Kidney glomerular epithelial cell (primary cell): ENCODE measurements at places on chromosomes 4 and X.

DNA sequence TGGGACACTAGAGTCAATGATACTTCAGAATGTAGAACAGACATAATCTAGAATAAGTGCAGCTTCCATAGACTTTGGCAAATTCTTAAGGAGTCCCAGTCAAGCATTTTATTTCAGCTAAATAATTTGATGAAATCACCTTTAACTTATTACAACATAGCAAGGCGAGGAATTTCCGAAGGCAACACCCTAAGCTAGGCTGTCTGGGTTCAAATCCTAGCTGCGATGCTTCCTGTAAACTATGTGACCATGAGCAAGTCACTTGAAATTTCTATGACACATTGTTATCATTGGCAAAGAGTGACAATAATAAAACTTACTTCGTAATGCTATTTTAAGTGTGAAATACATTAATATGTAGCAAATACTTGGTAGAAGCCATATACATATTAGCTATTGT is 679.1 kb downstream of the DMD start:
- no peak for DNase-seq

DNA sequence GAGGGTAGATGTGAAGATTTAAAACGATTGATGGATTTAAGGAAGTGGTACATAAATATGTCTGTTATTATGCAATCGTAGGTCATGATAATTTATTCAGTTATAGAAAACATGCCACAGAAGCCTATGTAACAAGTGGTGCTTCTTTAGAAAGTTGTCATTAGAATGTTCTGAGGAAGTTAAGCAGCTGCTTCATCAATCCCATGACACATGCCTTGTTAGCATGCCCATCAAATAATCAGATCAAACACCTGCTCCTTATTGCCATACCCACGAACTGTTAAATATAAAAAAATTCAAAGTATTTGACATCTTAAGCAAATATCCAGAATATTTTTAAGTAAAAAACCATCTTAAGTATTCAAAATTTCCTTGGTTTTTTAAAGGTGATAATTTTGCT is 76.4 kb upstream of the MYOZ2 start:
- DNase-seq: no peak

- DNase-seq: no peak
Observed at GRCh38 chr4:176964116-176964691, 171.5 kb upstream of the VEGFC start.

GRCh38 chr4:76779740-76780459 is 118.0 kb downstream of the SOWAHB start:
- DNase-seq: no peak

GRCh38 chr4:33176566-33176965 is 2456.4 kb downstream of the PCDH7 start:
- DNase-seq: no peak

- no peak for DNase-seq
Observed at GRCh38 chr4:6772223-6772928, 10.2 kb upstream of the KIAA0232 start.

DNA sequence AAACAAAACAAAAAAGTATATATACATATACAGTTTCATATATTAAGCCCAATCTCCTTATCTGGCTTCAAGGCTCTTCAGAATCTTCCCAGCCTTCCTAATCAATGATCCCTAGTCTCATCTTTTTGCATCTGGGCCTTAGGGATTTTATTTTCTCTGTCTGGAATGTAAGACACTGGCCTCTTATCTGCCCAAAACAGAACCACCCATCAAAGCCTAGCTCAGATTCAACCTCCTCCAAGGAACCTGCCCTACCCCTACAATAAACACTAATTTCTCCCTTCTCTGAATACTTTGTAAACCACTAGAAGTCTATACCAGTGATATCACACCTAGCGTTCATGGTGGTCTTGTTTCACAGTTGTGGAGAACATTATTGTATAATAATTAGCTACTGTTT is 23.2 kb upstream of the GAB1 start:
- no peak for DNase-seq

GRCh38 chr4:634599-634985 is 9.2 kb downstream of the PDE6B start:
- DNase-seq: no peak
